Sigmoid colon (tissue), 7 donors: ENCODE measurements at places on chromosomes 4 and X. TPM values are rescaled to one million over a fixed set of nuclear protein-coding genes. Genes with fewer than 3 reads are reported as not detected.

GRCh38 chr4:169664615-169665014, 44.2 kb downstream of the CLCN3 start:
- no peak for DNase-seq

TNMD gene
- not detected for total RNA-seq

- no peak for DNase-seq
Measured at GRCh38 chr4:23373261-23373660, 516.6 kb downstream of the PPARGC1A start.

- no peak for DNase-seq
Measured at GRCh38 chr4:179398414-179398813, 1956.2 kb upstream of the AGA start.

FATE1 gene
- total RNA-seq, result not detected

- DNase-seq, result no peak
Measured at GRCh38 chr4:29037501-29037900, 1682.7 kb upstream of the PCDH7 start.

DNA sequence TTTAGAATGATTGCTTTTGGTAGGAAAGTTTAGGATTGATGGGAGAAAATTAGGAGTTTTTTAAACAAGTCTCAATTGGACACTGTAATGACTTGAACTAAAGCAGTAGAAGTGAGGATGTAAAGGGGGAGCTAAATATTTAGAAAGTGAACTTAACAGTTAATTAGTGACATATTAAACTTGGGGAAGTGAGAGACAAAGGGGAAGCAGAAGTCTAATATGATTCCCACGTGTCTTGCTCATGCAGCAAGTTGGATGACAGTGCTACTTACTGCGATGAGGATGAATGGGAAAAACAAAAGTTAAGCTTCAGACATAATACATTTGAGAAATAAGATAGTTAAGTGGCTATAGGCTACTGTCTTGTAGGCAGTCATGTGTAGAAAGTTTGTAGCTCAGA, 110.4 kb downstream of the RPA4 start:
- no peak for DNase-seq

DNA sequence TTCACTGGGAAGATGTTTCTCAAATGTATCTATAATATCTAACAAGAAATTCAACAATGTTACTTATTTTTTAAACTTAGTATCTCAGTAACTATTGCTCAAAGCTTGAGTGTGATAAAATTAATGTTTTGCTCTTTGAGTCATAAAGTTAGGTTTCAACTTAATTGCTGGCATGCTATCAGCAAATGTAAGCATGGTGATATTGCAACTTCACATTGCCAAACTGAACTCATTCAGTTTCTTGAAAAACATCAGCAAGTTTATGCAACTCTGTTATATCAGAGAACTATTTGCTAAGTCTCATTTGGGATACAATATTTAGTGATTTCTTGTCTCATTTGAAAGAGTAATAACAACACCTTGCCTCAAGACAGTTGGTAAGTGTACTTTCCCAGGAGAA, 91.2 kb upstream of the KLF3 start:
- DNase-seq, result no peak

- DNase-seq, result peak; percentile 10
Measured at GRCh38 chrX:48533165-48533564, 6.3 kb upstream of the TBC1D25 start.

DNA sequence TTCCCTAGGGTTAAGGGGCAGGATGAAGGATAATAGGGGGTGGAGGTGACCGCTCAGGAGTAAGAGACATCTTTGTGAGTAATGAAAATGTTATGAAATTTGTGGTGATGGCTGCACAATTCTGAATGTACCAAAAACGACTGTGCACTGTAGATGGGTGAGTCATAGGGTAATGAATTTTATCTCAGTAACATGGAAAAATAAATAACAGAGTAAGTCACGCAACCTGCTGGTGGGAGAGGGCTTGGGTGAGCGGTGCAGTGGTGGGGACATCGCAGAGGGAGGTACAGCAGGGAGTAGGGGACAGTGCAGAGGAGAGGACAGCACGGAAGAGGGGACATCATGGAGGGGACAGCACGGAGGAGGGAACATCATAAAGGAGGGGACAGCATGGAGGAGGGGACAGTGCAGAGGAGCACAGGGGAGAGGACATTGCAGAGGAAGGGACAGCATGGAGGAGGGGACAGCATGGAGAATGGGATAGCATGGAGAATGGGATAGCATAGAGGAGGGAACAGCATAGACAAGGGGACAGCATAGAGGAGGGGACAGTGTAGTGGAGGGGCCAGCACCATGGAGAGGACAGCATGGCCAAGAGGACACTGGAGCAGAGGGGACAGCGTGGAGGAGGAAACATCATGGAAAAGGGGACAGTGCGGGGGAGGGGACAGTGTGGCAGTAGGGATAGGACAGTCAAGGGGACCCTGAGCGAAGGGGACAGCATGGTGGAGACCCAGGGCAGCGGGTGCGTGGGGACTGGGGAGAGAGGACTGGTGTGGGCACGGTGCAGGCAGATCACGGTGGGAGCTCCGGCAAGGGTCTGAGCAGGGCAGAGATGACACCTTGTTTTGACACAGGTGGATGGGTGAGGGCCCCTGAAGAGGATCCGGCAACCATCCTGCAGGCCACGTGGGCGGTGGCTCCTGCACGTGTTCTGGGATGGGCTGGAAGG, 68.5 kb upstream of the MXD4 start:
- DNase-seq, result no peak

DNA sequence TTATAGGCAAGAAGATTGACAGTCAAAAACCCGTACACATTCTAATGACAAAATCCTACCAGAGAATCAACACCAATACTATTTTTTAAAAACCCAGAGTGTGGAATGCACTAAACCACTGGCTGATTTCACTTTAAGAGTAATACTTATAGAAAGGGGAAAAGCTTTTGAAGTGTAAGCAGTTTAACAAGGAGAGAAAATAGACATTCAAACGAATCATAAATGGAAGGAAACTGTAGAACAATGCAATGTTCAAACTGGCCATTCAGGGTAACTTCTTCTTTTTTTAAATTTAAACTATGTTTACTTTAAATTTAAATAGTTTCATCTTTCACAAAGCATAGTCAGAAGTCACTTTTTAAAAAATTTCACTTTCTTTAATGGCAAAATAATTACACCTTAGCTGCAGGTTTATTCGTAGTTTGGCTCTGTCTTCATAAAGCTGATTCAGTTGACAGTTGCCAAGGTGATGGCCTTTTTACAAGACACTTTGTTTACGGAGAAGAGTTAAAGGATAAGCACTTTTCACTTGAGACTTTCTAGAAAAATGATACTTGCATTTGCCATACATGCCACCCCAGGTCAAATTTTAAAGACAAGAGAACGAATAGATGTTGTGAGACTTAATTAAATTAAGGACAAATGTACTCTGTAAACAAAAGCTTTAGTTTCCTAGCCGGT, 82.4 kb upstream of the KLF3 start:
- DNase-seq, result no peak

- no peak for DNase-seq
Measured at GRCh38 chr4:75555294-75556164, at the start of gene ODAPH. Gene ODAPH (plus strand): TSS chr4:75556066. CDS start chr4:75556083, 17 bp downstream.

PDLIM3 gene
- 568 TPM for total RNA-seq

DNA sequence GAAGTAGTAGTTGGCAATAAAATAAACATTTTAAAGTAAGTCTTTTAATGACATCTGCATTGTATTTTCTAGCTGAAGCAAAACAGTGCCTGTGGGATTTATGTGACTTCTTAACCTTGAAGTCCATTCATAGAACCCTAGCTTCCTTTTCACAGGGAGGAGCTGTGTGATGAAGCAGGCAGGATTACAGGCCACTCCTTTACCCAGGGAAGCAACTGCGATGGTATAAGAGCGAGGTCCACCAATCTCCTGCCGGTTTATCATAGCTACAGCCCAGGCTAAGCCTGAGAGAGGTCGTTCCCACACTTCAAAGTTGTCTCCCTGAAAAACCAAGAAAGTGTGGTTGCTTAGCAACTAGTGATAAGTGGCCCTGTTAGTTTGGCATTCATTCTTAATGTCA, 7.0 kb downstream of the RPL36A start:
- DNase-seq, result no peak

ANK2 gene
- total RNA-seq, result 72.2 TPM

GRCh38 chrX:9995855-9996339, 28.7 kb downstream of the CLDN34 start:
- peak; percentile 92 for DNase-seq

DNA sequence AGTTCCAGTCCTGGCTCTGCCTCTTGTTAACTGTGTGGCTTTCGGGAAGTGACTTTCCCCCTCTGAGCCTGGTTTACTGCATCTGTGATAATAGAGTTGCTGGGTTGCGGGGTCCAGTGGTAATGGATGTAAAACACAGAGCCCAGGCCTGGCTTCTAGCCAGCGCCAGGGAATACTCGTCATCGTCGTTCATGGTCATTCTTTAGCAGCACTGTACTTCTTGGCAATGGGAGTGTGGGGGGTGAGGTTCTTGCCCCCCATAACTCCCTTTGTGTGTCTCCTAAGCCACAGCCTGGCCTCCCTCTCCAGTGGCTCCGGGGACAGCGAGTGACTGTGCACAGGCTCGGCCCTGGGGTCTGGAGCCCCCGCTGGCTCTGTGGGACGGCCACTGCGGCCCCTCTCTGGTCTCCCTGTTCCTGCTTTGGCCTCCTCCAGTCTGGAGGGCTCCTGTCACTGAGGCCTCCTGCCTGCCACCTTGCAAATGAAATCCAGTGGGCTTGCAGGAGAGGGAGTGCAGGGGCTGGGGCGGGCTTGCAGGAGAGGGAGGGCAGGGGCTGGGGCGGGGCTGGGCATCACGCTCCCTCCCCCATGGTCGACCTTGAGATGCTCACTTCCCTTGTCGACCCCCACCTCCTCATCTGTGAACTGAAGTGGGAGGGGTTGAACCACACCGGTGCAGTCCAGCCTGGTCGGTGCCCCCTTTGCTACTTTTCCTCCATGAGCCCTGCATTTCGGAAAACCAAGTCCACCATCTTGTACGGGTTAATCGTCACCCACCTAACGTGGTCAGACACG, 13.2 kb downstream of the PSAPL1 start:
- DNase-seq, result peak; percentile 55

DNA sequence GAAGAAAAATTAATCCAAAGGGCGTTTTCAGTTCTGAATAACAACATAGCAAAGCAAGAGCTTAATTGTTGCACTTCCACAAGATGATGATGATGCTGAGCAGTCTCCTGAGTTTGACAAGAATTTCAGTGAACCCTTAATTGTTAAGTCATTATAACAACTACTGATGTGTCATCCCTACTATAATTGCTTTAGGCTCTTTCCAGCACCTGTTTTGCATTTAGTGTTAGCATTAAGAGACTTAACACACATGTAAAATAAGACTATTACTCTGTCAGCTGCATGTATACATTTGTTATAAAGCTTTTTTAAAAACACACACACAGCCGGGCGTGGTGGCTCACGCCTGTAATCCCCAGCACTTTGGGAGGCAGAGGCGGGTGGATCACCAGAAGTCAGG, 37.9 kb upstream of the GALNT7 start:
- DNase-seq, result no peak

- no peak for DNase-seq
Measured at GRCh38 chr4:186651181-186651603, 72.5 kb downstream of the FAT1 start.

- DNase-seq, result no peak
Measured at GRCh38 chr4:183008492-183008891, 90.6 kb upstream of the WWC2 start.

- DNase-seq, result no peak
Measured at GRCh38 chr4:168643111-168643795, 146.4 kb downstream of the PALLD start.

GRCh38 chr4:168679819-168680218, 183.0 kb downstream of the PALLD start:
- no peak for DNase-seq

DNA sequence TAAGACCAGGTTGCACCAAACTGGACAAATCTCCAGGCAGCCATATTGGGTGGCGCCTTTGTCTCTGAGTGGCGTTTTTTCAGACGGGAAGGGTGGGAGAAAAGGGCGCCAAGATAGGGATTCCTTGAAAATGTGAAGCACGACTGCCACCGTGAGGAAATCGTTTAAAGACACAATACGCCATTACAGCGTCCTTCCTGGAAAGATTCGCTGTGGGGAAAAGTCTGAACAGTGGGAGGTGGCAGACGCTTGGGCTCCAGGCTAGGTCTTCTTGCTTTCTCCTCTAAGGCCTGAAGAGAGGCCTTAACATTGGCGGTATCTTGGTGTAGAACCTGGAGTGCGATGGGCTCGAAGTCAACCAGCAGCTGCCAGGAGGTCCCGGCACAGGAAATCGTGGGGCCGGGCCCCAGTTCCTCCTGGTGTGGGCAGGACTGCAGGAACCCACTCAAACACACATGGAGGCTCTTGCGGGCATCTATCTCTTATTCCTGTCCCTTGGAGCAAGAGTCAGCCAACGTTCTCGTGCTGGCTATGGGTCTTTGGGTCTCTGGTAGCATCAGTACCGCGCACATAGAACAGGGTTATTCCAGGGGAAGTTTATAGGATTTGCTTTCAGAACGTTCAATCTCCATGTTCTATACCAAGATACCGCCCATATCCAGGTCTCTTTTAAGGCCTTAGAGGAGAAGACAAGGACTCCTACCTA, 208.8 kb downstream of the OR13H1 start:
- peak; percentile 92 for DNase-seq

SPACA5 gene
- total RNA-seq, result not detected

KCNE5 gene
- total RNA-seq, result not detected

DNA sequence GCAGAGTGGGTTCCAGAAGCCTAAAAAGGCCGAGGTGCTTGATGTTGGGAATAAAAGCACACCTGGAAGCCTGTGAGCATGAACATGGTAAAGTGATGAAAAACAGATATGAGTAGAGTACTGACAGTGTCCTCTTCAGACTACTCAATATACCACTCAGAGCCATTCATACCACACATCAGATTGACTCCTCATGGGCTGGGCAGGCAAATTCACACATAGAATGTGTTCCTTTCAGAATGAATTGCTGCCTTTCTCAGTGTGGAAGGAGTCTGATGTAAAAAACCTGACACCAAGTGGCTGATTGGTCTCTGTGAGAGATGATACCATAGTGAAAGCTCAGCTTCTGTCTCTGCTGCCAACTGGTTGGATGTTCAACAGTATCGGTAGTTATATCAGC, 442.7 kb downstream of the RAPGEF2 start:
- no peak for DNase-seq

COX7B2 gene
- not detected for total RNA-seq

DNA sequence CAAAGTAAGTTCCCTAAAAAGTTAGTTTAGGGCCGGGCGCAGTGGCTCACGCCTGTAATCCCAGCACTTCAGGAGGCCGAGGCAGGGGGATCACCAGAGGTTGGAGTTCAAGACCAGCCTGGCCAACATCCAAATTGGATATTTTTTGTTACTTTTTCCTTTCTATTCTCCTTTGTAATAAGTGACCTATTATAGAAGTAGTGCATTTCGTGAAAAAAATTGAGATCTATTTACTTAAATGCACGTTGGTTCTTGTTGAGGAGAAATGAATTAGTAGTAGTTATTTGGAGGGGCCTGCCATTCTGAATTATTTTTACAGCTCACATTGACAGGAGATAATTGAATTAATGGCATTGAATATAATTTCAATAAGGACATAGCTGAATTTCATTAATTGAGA, 22.3 kb upstream of the NDUFC1 start:
- DNase-seq, result no peak
